SJSA1 (cell line): ENCODE measurements at places on chromosomes 2 and 18. TPM values are rescaled to one million over a fixed set of nuclear protein-coding genes. Genes with fewer than 3 reads are reported as not detected.

GRCh38 chr2:240149943-240150784 is 9.7 kb upstream of the OTOS start:
- no peak for DNase-seq

IL36RN gene
- not detected in 2 replicates for total RNA-seq

DNA sequence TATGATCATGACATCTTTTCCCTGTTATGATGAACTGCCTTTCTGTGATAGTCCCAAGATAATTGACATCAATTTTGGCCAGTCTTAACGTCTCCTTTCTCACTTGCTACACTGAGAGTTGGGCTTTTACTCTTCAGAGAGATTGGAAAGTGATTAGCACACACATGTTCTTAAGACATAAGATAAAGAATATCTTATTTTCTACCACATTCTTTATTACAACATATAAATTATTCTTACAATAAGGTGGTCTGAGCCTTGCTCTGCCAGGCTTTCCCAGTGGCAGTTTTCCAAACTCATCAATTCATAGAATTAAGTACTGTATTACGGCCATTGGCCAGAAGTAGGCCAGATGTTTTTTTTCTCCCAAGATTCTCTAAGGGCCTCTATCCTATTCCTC is 5.7 kb upstream of the DSC3 start:
- DNase-seq = no peak

SLC38A11 gene
- not detected in 2 replicates for total RNA-seq

DNA sequence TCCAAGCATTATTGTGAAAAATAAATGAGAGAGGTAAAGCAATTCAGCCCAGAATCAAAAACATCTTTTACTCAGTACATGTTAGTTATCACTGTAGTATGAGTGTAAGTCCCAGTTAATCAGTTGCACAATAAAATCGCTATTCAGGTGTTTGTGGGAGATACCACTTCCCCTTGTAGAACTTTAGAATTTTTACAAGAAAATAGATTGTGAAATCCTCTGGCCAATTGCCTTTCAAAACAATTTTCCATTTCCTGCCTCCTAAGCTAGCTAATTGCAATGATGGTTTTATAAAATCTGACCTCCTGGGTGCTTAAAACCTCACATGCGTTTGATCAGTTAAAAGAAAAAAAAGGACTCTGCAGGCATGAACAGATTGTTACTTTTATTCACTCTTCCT is 332.5 kb downstream of the PID1 start:
- no peak for DNase-seq

DNA sequence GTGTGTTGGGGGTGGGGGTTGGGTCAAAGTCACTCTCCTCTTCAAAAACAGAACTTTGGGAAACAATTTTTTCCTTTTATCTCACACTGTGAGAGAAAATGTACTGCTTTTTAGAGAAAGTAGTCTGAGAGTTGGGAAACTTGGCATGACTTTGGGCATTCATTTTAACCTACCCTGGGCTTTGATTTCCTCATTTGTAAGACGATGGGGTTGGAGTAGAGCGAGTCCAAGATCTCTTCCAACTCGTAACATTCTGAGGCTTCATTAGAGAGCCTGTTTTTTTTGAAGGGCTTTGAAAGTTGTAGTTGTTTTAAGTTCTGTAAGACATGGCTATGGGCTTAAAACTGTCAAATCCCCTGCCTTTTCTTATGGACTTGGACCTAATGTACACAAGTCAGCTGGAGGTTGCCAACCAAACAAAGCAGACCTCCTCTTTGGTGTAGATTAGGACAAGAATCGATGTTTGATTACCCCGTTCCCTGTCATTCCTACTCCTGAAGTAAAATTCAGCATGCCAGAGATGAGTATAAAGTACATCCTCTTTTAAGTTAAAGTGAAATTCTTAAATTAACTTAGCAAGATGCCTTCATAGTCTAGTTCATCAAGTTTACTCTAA is 8.4 kb downstream of the PHLPP1 start:
- no peak for DNase-seq

DNA sequence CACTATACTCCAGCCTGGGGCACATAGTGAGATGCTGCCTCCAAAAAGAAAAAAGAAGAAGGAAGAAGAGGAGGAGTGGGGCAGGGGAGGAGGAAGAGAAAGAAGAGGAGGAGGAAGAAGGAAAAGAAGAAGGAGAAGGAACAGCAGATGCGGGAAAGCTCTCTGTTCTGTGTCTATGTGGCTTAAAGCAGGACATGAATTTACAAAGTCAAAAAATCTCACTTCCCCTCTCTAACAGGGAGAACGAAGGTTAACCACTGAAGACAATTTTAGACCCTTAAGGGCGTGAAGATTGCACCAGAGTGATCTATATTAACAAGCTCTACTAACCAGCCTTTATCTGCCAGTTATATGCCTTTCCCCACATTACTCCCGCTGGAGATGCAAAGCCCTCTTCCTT is 258.9 kb downstream of the METTL4 start:
- no peak for DNase-seq
